ENCODE measurements at places on chromosomes 6 and 20.

DNA sequence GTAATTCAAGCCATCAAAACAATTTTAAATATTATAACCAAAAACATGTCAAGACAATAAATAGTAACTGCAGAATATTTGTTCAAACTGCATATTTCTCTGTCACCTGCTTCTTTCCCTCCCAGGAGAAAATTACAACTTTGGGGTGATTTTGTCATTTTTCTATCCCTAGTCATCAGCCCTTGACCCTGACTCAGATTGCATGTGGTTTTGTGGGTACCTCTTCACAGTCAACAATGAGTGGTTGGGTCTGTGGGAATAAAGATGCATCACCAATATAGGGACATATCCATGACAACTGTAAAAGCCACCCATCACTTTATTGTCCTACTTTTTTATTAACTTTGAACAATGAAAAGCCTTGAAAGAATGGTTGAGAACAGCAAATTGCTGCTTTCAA, 7.3 kb downstream of the COL10A1 start:
- H3K4me3 ChIP-seq, result no peak overlapping the region
- peaks cover under 1% of the 10 kb centered on the region for H3K4me1 ChIP-seq
- peaks cover 77% of the 10 kb centered on the region for H3K36me3 ChIP-seq
- DNase-seq, result no peak
- H3K27me3 ChIP-seq, result no peaks in the 10 kb centered on the region

- DNase-seq, result no peak
- no peaks in the 10 kb centered on the region for H3K27me3 ChIP-seq
- H3K4me1 ChIP-seq, result no peaks in the 10 kb centered on the region
- no peak overlapping the region for H3K27ac ChIP-seq
- H3K36me3 ChIP-seq, result no peaks in the 10 kb centered on the region
These were observed 355.5 kb downstream of the PRKN start for GRCh38 chr6:162372106-162372505.

GRCh38 chr6:30483677-30484279, 5.5 kb upstream of the HLA-E start:
- H3K27ac ChIP-seq, result no peak overlapping the region
- peaks cover 56% of the 10 kb centered on the region for H3K27me3 ChIP-seq
- no peaks in the 10 kb centered on the region for H3K36me3 ChIP-seq
- no peaks in the 10 kb centered on the region for H3K4me1 ChIP-seq
- H3K4me3 ChIP-seq, result no peak overlapping the region

- no peaks in the 10 kb centered on the region for H3K36me3 ChIP-seq
- no peak overlapping the region for H3K4me3 ChIP-seq
- no peaks in the 10 kb centered on the region for H3K27me3 ChIP-seq
- DNase-seq, result no peak
- H3K4me1 ChIP-seq, result no peaks in the 10 kb centered on the region
- H3K27ac ChIP-seq, result no peak overlapping the region
These were observed 422.6 kb downstream of the HTR1B start for GRCh38 chr6:77040568-77041195.

DNA sequence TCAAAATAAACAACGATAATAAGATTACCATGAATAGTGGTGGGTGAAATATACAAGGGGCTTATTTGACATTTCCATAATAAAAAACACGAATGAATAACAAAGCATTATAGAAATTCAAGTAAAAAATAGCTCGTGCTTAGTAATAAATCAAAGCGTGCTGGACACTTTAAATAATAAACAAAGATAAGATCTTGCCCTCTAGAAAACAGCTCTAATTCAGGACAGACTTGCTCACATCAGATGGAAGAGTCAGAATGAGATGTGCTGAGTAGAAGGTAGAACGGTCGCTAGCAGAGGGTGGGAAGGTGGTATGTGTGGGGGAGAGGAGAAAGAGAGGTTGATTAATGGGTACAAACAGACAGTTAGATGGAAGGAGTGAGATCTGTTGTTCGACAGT, 27.3 kb downstream of the PSMB1 start:
- no peaks in the 10 kb centered on the region for H3K4me1 ChIP-seq
- H3K27ac ChIP-seq, result no peak overlapping the region
- no peaks in the 10 kb centered on the region for H3K36me3 ChIP-seq
- no peaks in the 10 kb centered on the region for H3K27me3 ChIP-seq

DNA sequence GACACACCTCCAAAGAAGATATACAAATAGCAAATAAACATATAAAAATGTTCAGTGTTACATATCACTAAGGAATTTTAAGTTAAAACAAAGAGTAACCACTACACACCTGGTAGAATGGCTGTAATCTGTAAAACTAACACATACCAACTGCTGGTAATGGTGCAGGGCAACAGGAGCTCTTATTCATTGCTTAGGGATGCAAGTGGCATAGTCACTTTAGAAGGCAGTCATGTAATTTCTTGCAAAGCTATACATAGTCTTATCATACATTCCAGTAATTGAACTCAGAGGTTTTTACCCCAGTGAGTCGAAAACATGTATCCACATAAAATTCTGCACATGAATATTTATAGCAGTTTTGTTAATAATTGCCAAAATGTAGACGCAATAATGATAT, 906.8 kb upstream of the CITED2 start:
- H3K27ac ChIP-seq, result no peak overlapping the region
- no peaks in the 10 kb centered on the region for H3K27me3 ChIP-seq
- no peaks in the 10 kb centered on the region for H3K36me3 ChIP-seq
- no peak overlapping the region for H3K4me3 ChIP-seq
- DNase-seq, result no peak

DNA sequence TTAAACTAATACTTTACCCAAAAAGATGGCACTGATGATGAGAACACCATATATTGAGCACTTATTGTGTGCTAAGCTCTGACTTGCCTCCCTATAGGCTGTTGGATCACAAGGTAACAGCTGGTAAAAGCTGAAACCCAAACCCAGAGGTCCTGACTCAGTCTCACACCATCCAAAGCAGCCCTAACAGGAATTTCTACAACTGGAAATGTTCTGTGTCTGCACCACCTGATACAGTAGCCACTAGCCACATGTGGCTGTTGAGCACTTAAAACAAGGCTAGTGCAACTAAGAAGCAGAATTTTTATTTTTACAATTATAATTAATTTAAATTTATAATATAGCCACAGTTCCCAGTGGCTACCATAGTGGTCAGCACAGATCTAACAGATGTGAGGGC, 15.6 kb upstream of the MATN4 start:
- H3K27ac ChIP-seq, result no peak overlapping the region
- H3K4me1 ChIP-seq, result no peaks in the 10 kb centered on the region
- no peak for DNase-seq

DNA sequence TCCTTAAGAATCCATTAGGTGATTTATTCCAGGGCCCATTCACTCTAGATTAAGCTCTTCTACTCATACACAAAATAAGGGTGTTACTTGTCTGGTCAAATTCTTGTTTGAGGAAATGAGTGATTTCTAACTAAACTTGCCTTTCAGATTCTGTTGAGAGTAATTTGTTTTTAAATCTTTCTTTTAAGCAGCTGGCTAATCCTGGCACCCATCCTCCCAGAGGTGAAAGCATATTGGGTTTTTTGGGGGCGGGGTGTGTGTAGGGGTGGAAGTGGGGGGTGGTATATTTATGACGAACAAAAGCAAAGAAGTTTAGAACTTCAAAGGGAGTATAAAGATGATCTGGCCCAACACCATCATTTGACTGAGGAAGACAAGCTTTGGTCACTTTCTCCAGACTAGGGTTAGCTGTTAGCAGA, 94.7 kb downstream of the RTN4IP1 start:
- no peaks in the 10 kb centered on the region for H3K27me3 ChIP-seq
- DNase-seq, result no peak
- no peak overlapping the region for H3K4me3 ChIP-seq
- H3K4me1 ChIP-seq, result no peaks in the 10 kb centered on the region
- no peak overlapping the region for H3K27ac ChIP-seq
- no peaks in the 10 kb centered on the region for H3K36me3 ChIP-seq

GRCh38 chr6:153872946-153873345, 166.1 kb upstream of the OPRM1 start:
- no peaks in the 10 kb centered on the region for H3K27me3 ChIP-seq
- DNase-seq, result no peak
- H3K27ac ChIP-seq, result no peak overlapping the region
- H3K4me1 ChIP-seq, result no peaks in the 10 kb centered on the region

DNA sequence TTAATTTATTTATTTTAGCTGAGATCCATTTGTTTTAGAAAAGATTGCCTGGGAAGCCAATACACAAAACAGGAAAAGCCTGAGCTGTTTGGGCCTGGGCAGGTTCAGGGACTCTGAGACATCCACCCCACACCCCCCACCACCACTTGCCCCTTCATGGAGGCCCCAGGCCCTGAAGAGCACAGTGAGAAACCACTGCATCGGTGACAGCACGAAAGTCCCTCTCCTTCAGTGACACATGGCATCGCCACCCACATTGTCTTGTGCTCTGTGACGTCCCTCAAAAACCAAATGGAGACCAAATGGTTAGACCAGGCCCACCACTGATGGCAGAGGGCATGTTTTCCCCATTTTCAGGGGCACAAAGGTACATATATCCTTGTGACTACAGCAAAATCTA, 106.4 kb downstream of the SYNDIG1 start:
- H3K4me1 ChIP-seq, result no peaks in the 10 kb centered on the region
- H3K27me3 ChIP-seq, result no peaks in the 10 kb centered on the region
- H3K4me3 ChIP-seq, result no peak overlapping the region
- no peak overlapping the region for H3K27ac ChIP-seq
- no peaks in the 10 kb centered on the region for H3K36me3 ChIP-seq

All from endodermal cell (in vitro differentiated cells).